Activated CD4-positive, alpha-beta T cell treated with anti-CD3 and anti-CD28 coated beads for 48 hours (primary cell): ENCODE measurements at places on chromosomes 2 and 18.

GRCh38 chr2:239765911-239766310, 259.2 kb downstream of the NDUFA10 start:
- no peak for DNase-seq

GRCh38 chr2:152553518-152553917, 163.7 kb downstream of the PRPF40A start:
- no peak for DNase-seq

GRCh38 chr18:51255693-51256092, 58.2 kb upstream of the MEX3C start:
- DNase-seq, result no peak

DNA sequence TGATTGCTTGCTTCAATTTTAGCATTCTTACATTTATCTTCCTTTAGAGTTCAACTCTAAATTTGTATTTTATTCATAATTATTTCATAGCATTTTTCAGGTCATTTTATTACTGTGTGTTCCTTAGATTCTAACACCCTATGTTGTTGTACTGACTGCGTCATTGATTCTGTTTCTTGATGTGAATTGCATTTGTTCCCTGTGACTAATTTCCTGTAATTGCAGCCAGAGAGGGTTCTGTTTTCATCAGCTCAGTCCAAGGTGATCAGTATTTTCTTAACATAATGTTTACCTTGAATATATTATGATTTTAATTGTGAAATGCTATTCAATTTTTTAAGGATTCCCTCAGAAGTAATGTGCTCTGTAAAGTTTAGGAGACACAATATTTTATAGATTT, 970.2 kb upstream of the PIK3C3 start:
- DNase-seq, result no peak

- no peak for DNase-seq
Observed at GRCh38 chr18:79368681-79369080, 27.0 kb upstream of the NFATC1 start.

GRCh38 chr2:167275046-167275445, 386.8 kb downstream of the XIRP2 start:
- DNase-seq, result no peak

GRCh38 chr2:44839370-44839769, 102.1 kb upstream of the SIX3 start:
- DNase-seq, result no peak

GRCh38 chr2:8303322-8303832, 378.5 kb upstream of the ID2 start:
- peak; percentile 78 for DNase-seq

DNA sequence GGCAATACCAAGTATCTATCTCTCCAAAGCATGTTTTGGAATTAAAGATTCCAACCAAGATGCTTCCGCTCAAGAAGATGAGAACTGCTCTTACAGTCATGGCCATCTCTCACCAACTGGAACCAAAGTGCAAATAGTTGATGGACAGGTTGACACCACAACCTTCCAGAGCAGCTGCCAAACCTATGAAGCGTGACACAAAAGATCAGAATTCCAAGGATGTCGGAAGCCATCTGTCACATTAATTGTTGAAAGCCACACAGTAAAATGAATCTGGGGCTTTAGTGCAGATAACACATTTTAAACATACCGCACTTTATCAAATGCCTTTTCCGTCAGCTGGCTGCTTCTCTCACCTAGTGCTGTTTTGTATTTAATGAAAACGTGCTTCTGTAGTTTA, 195.7 kb downstream of the CDH20 start:
- DNase-seq, result no peak

- DNase-seq, result peak; percentile 24
Observed at GRCh38 chr2:197777823-197778407, 7.2 kb downstream of the BOLL start.

GRCh38 chr2:105834931-105835330, 90.2 kb downstream of the NCK2 start:
- DNase-seq, result no peak

DNA sequence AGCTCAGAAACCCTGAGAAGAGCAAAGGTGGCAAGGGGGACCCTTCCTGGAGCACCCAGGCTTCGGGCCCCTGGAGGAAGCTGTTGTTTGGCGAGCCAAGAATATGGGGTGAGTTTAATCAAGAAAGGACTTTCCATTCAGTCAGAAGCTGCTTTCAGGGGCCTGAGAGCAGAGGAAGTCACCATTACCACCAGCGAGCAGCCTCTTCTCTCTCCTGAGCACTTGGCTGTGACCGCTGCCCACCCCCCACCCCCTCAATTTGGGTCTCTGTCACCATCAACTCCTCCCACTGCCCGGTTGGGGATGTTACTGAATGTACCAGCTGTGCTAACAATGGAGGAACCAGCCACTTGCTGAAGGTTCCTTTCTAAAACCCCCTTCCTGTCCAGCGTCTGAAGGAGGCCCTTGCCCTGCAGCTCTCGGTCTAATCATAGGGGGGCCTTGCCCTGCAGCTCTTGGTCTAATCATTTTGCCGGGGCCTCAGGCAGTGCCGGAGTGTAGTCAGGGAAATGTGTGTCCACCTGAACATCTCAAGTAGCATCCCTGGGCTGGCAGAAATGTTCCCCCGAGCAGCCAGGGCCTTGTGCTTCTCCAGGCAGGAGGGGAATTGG, 943 bp downstream of the INPP5D start:
- peak; percentile 59 for DNase-seq
